Naive B cell (primary cell): ENCODE measurements at places on chromosomes 11 and 22.

GRCh38 chr11:82855616-82856015 lies 44.6 kb downstream of the PRCP start:
- DNase-seq = no peak

DNA sequence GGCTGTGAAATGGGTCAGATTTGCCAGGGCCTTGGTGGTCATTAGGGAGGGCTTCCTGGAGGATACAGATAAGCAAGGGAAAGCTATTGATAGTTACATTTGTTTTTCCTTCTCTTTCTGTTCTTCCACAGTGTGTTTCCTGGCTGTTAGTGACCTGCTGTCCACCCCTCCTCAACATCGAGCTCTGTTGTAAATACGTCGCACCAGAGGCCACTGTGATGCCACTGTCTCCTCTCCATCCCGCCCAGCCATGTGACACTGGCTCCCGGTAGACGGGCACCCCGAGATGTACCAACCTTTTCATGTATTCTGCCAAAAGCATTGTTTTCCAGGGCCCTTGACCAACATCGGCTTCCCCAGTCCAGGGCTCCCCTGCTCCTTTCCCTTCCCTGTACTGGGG lies 58.1 kb downstream of the P4HA3 start:
- no peak for DNase-seq

DNA sequence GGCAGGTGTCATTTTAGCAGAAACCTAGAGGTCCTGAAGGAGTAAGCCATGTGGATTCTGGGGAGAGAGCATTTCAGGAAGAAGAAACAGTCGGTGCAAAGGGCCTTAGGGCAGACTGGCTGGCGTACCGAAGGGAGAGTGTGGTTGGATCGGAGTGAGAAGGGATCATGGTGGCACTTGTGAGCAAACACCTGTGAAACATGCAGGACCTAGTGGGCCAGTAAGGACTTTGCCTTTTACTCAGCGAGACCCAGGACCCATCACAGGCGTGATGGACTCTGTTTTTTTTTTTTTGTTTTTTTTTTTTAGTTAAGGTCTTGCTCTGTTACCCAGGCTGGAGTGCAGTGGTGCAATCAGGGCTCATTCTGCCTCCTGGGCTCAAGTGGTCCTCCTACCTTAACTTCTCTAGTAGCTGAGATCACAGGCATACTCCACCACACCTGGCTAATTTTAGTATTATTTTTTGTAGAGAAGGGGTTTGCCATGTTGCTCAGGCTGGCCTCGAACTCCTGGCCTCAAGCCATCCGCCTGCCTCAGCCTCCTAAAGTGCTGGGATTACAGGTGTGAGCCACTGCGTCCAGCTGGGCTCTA lies 3.5 kb upstream of the TSGA10IP start:
- no peak for DNase-seq

DNA sequence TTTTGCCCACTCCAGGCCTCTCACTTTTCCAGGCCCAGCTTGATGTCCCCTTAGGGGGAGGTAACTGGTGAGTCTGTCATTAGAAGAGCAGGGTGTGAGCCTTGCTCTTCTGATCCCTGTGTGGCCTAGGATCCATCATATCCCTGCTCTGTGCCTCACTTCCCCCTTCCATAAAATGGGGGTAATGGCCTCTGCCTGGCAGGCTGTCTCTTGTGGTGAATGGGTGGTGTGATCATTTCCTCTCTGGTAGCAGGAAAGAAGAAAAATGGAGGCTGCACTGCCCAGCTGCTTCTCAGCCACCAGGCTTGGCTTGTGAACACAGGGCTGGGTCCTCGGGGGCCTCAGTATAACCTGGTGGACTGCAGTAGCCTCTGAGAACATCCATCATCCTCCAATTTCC lies 5.6 kb downstream of the ARHGEF17 start:
- DNase-seq = no peak
